ENCODE measurements at places on chromosomes 5 and 9.
A peak's percentile ranks its signal among the peaks of the same experiment; 100 is the strongest.

- DNase-seq, result no peak
Measured at GRCh38 chr5:66864240-66864884, 268.2 kb downstream of the MAST4 start.

DNA sequence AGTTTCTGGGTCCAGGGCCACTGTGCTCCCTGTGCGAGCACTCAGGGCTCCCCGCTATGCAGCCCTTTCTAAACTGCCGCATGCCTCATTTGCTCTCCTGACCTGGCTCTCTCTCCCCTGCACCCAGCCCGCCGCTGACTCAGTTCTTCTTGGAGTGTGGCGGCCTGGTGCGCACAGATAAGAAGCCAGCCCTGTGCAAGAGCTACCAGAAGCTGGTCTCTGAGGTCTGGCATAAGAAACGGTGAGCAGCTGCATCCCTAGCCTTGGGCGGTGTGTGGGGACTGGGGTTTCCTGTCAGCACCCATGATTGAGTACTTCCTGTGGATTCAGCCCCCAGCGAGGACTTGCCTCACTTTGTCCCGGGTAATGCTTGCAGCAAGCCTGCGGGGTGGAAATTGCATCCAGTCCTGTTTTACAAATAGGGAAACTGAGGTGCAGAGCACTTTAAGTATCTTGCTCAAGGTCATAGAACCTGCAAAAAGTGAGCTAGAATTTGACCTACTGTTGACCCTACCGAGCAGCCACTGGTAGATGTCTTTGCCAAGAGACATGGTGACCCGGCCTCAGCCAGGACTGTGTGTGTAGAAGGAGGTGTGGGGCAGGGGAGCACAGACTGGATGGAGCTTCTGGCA is 27.9 kb downstream of the USP20 start:
- no peak for DNase-seq

GRCh38 chr5:106656821-106657220 is 1013.9 kb downstream of the EFNA5 start:
- DNase-seq, result no peak

DNA sequence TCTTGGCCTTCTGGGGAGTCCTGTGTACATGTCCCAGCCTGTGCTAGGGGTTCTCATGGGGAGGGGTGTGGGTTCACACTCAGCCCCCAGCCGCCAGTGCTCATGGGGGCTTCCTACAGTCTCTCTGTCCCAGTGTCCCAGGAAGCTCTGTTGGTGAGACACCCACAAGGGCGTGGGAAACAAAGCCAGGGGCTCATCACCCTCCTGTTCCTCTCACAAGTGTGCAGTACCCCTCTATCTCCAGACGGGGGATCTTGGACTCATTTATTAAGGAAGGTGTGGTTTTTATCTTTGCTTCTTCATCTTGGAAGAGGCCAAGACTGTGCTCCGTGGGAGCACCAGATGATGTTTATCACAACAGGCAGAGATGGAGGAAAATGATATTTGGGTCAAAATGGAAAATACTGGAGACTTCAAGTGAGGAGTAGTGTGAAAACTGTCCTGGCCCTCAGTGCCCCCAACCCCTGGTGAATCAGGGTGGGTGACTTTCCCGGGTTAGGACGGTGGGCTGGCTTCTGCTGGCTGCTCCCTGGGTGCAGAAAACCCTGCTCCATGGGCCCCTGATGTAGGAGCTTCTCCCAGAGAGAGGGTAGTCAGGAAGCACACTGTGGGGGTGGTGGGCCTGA is 15.2 kb downstream of the TMEM171 start:
- DNase-seq, result no peak

DNA sequence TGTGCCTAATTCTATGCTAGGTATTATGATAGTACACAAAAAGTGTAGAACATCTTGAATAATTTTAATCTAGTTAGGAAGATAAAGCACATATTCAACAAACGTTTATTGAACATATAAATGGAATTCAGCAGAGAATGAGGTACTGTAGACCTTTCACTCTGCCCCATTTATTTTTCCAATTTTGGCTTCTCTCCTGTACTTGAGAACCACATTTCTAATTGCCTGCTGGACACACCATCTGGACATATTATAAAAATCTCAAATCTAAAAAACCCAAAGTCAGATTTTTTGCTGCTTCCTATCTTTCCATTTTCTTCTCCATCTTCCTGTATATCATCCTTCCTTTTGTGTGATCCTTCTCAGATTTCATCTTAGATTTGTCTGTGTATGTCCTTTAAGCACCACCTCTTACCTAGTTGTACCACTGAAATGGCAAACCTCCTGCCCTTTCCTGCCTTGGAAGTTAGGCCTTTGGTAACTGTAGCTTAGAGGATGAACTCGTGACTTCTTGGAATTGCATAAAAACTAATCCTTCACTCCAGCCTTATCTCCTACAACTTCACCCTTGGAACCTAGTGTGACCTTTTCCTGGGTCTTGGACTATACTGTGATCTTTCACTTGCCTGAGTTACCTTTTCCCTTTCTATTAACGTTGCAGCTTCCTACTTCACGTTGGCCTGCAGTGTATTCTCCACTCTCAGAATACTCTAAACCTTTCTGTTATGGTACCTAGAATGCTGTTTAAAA is 8.8 kb downstream of the SLC26A2 start:
- no peak for DNase-seq

DNA sequence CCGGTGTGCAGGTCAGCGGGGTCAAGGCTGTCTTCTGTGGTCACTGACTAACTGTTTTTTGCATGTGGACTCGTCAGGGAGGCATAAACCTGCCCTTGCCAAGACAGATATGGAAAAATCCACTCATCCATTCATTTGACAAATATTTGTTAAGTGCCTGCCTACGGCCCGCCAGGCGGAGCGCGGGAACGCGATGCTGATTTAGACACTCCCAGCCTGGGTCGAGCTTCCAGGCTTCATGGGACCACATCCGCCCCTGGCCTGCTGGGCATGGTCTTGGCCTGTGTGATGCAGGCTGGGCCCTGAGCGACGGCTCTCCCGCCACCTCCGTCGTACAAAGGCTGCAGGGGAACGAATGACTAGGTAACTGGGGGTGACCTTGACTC is 18.1 kb downstream of the MYMK start:
- DNase-seq, result peak; percentile 17

DNA sequence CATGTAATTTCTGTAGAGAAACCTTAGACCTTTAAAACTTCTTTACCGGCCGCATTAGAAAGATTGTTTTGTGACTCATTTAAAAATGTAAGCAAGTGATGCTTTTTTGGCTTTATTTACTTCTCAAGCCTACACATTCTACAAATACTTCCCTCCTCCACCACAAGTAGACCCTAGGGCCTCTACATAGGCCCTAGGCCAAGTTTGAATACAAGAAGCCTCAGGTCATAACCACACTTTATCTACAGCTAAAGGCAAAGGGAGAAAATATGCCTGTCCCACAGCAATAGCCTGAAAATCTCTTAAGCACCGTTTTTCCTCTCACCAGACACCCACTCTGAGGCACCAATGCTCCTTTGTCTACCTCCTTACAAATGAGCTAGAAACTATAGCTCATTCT is 53.9 kb downstream of the CSNK1A1 start:
- DNase-seq, result no peak

GRCh38 chr5:161857358-161857757 is 9.4 kb downstream of the GABRA1 start:
- no peak for DNase-seq

DNA sequence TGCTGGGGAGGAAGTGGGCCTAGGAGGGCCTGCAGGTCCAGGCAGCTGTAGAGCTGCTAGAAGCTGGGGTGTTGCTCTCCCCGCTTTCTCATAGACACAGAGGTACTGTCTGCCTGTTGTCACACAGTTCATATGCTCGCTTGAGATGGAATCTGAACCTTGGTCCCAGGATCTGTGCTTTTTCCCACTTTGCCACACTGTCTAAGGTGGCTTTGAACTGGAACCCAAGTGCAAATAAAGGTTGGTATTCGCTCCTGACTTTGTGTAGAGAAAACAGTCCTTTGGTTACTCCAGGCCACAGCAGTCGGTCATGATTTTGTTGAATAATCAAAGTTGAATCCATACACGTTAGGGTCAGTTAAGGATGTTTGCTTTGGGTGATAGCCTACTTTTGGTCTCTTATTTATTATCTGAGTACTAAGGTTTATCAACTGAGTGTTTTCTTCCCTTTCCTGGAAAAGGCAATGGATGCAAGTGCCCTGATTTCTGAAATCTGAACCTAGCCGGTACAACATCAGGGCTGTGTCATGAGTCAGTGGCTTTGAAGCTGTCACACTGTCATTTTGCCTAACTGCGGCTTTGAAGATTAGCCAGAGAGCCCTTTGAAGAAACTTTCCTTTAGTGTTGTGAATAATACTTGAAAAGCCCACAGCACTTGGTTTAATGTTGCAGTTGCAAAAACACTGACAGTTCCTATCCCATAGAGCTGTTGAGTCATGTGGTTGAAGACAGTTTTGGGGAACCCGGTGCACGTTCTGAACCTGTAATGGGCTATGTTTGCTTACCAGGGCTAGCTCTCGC is 41.3 kb downstream of the HABP4 start:
- no peak for DNase-seq

DNA sequence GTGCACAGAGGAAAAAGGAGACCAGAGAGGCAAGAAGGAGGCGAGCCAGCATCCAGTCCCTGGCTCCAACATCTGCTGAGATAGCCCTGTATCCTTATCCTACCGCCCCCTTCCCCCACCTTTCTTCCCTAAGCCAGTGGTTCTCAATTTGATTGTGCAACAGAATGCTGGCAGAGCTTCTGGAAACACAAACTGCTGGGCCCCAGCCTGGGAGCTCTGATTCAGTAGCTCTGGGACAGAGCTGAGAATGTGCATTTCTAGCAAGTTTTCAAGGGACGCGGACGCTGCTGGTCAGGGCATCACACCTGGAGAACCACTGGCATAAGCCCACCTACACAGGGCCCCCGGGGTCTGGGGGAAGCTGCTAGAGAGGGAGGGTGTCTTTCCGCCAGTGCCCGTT is 21.1 kb downstream of the AK8 start:
- no peak for DNase-seq

DNA sequence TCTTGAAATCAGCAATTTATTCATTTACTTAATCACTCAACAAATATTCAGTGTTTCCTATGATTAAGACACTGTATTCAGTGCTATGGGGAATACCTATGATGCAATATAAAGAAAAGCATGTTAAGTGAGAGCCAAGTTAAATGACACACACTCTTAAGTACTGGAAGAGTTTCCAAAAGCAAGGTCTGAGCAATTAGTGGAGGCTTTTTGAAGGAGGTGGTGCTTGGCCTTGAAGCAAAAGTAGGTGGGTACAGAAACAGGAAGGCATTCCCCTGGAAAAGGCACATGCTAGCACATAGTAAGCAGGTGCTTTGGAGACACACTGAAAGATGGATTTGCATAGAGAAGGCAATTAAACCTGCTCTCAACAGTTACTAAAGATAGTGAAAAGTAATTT is 4.0 kb downstream of the TSLP start:
- no peak for DNase-seq

DNA sequence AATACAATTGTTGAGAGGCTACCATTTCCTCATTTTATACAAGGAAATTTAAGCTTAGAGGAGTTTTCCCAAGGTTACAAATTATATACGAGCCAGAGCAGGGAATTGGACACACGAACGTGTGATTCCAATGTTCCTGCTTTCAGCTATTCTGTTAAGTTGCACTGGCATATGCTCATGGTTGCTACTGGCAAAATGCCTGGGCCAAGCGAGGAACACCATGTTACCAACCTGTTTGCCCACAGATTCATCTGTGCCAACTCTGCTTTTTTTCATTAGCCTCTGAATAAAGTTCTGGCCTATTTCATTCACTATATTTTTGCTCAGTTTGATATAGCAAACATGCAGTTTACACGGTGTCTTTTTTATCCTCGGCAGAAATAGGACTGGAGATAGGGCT is 5.1 kb upstream of the C5orf46 start:
- DNase-seq, result no peak

DNA sequence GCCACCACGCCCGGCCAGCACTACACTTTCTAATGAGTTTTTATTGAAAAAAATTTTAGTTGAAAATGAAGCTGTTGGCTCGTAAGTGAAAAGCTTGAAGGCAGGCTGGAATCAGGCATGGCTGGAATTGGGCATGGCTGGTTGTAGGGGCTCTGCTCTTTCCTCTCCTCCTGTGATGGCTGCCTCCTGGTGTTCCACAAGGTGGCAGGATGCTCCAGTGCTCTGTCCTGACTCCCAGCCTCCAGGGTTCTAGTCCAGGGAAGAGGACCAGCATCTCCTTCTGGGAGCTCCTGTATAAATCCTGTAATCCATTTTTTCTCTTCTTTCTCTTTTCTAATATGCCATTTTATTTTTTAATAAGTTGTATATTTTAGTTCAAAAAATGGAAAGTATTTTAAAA is 57.2 kb upstream of the DHFR start:
- peak; percentile 2 for DNase-seq

DNA sequence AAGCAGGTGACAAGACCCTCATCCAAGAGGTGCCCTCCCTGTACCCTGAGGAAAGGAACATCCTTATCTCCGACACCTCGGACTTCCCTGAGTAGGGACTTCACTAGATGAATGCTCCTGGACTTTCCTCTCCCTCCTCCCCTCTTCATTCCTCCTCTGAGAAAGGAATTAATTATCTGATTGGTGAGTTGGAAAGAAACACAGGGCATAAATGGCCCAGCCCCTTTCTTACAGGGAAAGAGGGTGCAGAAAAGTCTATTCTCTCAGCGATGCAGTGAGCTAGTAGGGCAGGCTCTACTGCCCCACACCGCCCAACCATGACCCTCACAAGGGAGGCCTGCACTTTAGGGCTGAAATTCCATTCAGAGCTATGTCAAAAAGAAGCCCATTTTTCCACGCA is 87.5 kb downstream of the TTC39B start:
- DNase-seq, result no peak

DNA sequence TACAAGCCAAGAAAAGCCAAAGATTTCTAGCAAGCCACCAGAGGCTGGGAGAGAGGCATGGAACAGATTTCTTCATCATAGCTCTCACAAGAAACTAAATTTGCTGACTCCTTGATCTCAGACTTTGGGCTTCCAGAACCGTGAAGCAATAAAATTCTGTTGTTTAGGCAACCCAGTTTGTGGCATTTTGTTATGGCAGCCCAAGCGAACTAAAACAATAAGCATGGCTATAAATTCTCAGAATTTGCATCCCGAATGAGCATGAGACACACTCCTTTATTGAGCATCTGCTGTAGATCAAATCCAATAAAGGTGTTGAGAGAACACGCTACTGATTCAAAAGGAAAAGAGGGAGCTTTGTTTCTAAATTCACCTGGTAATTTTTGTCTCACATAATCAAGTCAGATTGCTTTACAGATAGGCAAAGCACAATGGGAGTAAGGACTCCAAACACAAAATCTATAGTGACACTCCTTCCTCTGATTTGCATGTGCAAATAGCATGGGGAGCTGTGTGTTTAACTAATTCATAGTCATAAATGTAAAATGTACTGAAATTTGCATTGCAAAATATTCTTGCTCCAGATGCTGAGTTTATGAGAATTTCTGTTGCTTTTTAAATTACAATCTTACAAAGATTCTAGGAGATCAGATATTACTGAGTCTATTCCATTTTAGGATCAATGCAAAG is 308.7 kb downstream of the MED10 start:
- DNase-seq, result no peak

- no peak for DNase-seq
Measured at GRCh38 chr5:179696603-179697002, 2.2 kb upstream of the CANX start.

GRCh38 chr5:53053364-53053763 is 56.2 kb downstream of the MOCS2 start:
- no peak for DNase-seq

Measured in NCI-H510A treated with DMSO at 0.1 percent for 48 hours (cell line).